ENCODE measurements at places on chromosomes 1 and 21. TPM values are rescaled to one million over a fixed set of nuclear protein-coding genes. Genes with fewer than 3 reads are reported as not detected.

Gene CYP4B1
- 29.4 TPM for total RNA-seq

Gene TCHH
- total RNA-seq: 0.13 TPM

Gene CA14
- not detected for total RNA-seq

Gene CHAF1B
- 1.7 TPM for total RNA-seq

Gene FAM110D
- total RNA-seq: 15.6 TPM

Gene RPS27
- total RNA-seq: 3,294 TPM
